Spinal cord (tissue), 10 donors: ENCODE measurements at places on chromosomes 3 and 15.

DNA sequence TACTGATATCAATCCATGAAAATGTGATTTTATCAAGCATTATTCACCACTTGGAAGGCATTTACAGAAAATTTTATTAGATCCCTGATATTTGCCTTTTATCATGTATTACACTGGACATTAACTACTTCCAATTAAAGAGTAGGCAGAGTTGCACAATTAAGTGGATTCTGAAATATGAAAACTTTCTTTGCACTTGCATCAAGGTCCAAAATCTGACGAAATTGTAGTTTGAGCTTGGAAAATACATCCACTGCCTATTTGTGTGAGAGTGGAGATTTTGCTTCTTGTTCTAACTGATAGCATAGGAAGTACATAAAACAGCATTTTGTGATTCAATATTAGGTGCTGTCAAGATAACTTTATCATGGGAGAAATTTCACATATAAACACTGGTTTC is 49.6 kb upstream of the SLC12A8 start:
- no peak for DNase-seq

- no peak for DNase-seq
Measured at GRCh38 chr3:30539772-30540171, 66.6 kb upstream of the TGFBR2 start.

DNA sequence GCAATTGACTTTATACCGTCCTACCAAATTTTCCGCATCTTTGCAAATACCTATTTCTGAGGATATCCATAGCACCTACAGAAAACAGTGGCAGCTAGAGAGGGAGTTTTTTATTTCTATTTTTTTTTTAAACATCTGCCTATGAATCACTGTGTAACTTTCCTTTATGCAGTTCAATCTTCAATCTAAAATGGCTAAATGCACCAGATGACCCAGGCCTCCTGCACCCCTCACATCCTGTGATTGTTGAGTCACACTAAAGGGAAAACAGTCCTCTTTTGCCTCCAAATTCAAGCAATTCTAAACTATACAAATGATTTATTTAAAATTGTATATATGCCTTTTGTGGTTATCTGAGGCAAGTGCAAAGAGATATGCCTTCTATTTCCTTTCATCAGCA is 20.1 kb upstream of the BCL6 start:
- no peak for DNase-seq

- no peak for DNase-seq
Measured at GRCh38 chr3:46978985-46979944, at the start of gene NBEAL2. NBEAL2 (plus strand) TSS chr3:46979666; CDS start chr3:46979862, 196 bp downstream.

DNA sequence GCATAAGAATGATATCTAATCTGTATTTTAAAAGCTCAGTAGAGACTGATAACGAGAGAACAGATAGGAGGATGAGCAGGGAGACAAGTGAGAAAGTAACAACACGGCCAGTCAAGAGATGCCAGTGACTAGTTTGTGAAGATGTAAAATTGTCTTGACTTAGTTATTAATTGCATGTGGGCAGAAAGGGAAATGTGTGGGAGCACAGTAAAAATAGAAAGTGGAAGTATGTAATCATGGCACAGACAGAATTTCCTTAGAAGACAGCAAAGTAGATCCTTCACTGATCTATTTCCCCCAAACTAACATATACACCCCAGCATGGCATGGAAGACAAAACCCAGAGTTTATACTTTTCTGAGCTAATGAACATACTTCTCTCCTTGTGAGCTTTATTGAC is 344.5 kb downstream of the FGF12 start:
- no peak for DNase-seq

DNA sequence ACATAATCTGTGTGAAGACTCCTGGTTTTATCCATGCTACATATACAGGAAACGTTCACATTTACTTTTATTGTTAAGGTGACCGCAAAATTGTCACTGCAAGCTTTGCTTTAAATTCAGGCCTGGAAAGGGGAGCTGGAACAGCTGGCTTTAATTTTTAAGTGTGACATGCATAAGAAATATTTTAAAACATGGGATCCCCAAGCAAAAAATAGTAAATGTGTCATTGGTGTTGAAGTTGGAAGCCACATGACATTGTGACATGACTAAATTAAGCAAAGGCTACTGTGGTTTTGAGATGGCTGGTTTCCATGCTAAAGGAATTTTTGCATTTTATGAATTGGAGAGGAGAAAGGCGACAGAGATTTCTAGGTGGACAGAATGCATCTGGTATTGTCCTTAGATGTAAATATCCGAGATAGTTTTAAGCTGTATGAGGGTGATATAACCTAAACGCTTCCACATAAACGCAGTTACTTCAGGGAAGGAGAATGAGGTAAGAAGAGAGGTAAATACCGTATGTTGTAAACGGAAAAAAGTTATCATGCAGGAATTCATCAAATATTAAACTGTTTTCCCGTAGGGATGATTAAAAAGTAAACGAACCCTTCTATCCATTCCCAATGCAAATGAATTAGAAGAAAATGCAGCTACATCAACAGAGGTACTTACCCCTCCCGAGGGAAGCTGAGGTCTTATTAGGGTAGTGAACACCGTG is 927 bp upstream of the FYTTD1 start:
- DNase-seq: no peak

DNA sequence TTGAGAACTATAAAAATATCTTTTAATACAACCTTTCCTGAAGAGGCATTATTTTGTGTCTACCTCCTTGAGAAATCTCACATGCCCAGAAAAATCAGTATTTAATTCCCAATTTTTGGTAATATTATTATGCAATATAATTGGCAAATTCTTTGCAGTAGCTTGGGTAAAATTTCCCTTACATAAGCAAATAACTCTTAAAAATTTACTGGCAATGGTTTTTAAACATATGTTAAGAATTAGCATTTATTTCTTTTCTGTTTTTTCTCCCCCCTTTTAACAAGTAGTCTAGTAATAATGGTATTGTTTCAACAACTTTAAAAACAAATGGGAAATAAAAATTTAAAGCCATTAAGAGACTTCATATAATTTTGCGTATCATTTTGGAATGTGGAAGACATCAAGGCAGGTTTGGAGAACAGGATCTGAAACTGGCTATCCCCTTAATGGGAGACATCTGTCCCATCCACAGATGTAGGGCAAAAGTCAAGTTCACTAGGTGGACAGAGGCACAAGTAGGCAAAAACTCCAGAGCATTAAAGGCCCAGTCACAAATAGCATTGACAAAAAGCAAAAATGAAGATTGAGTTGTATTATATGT is 89.6 kb upstream of the AADACL2 start:
- DNase-seq: no peak

DNA sequence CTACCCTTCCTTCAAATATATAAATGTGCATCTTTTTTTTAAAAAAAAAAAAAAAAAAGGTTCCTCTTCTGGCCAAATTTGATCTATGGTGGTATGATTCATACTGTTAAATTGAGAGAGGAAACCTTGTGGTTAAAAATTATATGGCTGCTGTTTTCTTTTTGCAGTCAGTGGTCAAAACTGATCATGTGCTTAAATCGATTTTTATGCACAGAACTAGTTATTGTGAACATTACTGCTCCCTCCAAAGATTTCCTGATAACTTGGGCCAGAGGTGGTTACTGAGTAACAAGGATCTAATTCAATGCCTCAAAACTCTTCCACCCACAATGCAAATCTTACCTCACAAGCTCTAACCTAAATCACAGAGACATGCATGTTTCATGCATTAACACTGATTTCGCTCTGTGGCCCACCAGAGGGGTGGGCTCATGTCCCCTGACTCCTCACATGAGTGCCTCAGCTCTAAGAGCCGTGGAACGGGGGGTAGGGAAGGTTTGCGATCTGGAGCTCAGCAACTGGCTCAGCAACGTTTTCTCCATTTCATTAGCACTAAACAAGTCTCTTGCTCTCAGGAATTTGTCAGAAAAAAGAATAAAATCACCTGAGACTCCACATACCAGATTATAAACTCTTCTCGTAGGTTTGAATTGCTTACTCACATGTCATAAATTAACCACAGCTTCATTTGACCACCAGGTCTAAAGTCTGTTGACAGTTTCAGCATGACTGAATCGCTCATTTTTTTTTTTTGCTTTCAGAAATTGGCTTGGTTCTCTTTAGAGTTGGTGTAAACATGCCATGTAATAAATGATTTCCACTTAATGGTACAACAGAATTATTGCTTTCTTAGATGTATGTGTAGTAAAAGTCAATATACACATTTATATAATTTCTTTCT is 280.4 kb downstream of the CD47 start:
- no peak for DNase-seq
